ENCODE measurements at places on chromosomes 12 and 14. TPM values are rescaled to one million over a fixed set of nuclear protein-coding genes. Genes with fewer than 3 reads are reported as not detected.

GRCh38 chr12:89461649-89462612, 62.7 kb downstream of the GALNT4 start:
- H3K27me3 ChIP-seq: no peaks in the 10 kb centered on the region
- no peaks in the 10 kb centered on the region for H3K36me3 ChIP-seq
- no peaks in the 10 kb centered on the region for H3K4me1 ChIP-seq

- H3K4me1 ChIP-seq: peaks cover 5% of the 10 kb centered on the region
- H3K27ac ChIP-seq: no peak overlapping the region
- no peak overlapping the region for H3K4me3 ChIP-seq
- H3K36me3 ChIP-seq: no peaks in the 10 kb centered on the region
Measured at GRCh38 chr14:68215629-68216028, 396.1 kb downstream of the RAD51B start.

DNA sequence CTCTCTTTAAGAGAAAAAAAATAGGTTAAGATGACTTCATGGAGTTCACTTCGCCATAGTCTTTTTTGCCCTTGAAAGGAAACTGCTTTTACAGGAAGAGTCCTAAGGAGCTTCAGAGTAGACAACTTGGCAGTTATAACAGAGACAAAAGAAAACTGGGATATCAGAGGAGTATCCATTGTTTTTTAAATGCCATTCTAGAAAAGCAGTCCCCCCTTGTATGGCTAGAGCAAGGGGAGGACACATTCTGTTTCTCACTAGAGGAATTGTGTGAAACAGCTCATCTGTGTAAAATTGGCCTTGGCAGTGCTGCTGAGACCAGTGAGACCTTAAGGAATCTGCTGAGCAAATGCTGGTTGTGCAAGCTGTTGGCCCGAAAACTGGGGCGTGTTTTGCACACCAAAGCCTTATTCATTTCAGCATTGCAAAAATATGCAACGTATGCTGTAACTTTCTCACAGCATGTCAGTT, 128.0 kb downstream of the GPR135 start:
- H3K27ac ChIP-seq: no peak overlapping the region
- H3K4me1 ChIP-seq: no peaks in the 10 kb centered on the region
- H3K36me3 ChIP-seq: peaks cover 5% of the 10 kb centered on the region
- no peak overlapping the region for H3K4me3 ChIP-seq
- no peak for DNase-seq

DNA sequence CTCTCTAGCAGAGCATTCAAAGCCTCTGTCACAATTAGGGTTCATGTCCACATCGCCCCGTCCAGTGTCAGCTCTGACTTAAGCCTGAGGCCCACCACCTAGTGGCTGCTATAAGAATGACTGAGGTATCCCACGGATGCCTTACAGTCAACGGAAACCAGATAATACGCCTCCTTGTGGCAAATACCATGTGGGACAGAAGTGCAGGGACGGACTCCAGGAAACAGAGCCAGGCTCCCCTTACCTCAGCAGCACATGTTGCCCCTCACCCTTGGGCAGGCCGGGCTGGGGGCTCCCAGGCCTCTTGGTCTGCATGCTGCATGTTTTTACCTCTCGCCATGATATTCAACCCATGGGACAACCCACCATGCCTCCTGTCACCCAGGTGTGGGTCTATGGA, 86.3 kb downstream of the VWF start:
- no peaks in the 10 kb centered on the region for H3K4me1 ChIP-seq
- H3K36me3 ChIP-seq: no peaks in the 10 kb centered on the region

DNA sequence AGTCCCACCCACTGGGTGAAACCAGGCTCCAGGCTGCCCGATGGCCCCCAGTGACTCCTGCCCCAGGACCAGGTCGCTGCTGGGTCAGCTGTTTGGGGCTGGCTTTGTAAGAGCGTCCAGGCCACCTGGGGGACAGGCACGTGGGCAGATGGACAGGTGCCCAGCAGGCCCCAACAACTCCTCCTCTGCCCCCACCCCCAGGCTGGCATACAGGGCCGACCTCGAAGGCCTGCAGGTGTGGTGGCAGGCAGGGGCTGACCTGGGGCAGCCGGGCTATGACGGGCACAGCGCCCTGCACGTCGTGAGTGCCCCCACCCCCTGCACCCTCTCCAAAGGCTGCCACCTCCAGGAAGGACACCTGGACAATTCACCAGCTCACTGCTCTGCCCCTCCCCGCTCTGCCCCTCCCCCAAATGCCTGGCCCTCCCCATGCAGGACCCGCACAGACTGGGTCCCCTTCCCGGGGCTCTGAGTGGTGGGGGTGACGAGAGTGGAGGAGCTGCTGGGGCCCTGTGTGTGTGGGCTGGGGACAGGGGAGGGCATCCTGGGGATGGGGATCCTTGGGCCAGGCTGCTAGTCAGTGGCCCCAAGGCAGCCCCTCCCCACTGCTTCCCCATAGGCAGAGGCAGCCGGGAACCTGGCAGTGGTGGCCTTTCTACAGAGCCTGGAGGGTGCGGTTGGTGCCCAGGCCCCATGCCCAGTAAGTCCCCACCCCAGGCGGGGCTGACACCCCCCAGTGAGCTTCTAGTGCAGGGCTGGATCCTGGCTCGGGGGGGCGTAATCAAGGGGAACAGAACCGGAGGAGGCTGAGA, 26.0 kb downstream of the ASPG start:
- no peak overlapping the region for H3K4me3 ChIP-seq
- H3K4me1 ChIP-seq: no peaks in the 10 kb centered on the region

DNA sequence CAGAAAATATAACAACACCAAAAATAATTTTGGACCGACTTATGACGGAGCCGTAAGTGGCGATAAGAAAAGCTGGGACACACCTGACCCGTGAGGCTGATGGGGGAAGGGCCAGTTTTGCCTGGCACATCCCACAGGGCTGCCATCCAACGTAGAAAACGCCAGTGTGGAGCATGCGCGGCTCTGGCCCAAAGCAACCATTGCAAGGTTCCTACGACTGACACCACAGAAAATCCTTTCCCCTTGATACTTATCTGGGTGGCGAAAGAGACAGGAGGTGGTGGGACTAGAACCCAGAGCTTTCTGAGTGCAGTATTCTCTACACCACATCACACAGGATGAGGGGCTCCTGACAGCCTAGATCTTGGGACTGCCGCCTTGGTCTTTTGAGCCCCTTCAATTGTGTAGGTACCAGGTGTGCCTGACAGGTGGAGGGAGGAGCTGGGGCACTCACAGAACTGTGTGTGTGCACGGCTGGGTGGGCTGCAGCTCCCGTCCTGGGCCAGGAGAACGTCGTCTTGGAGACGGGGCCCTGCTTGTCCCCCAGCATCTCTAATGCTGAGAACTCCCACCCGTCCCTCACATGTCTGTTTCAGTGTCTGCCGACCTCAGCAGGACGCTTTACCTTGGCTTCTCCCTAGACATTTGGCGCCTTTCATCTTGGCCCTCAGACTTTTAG, 17.4 kb upstream of the CACNA2D4 start:
- H3K27ac ChIP-seq: no peak overlapping the region
- DNase-seq: no peak
- H3K4me3 ChIP-seq: no peak overlapping the region
- no peaks in the 10 kb centered on the region for H3K36me3 ChIP-seq

DNA sequence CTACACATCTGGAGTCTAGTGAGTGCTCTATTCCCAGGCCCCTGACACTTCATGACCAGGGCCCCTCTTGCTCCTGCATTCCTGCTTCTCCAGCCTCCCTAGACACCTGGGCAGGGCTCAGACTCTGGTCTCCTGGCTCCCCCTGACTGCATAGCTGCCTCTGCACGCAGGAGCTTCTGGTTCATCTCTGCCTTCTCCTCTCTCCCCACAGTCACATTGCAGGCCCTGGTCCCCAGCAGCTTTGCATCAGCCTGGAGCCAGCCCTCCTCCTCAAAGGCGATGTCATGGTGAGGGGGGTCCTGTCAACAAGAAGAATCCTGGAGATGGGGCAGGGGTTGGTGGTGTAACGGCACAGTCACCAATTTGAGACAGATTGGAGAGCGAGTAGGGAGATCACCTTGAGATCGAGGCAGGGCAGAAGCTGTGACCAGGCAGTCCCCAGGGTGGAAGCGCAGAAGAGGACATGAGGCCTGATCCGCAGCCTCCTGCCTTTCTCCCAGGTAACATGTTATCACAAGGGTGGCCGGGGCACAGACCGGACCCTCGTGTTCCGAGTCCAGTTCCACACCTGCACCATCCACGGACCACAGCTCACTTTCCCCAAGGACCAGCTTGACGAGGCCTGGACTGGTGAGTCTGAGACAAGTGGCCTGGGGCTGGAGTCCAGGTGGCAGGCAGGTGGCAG, 8.1 kb downstream of the TNS2 start:
- no peaks in the 10 kb centered on the region for H3K36me3 ChIP-seq
- no peak overlapping the region for H3K27ac ChIP-seq
- no peaks in the 10 kb centered on the region for H3K27me3 ChIP-seq

- no peak overlapping the region for H3K4me3 ChIP-seq
- DNase-seq: no peak
- H3K27ac ChIP-seq: no peak overlapping the region
- no peaks in the 10 kb centered on the region for H3K4me1 ChIP-seq
- H3K27me3 ChIP-seq: no peaks in the 10 kb centered on the region
Measured at GRCh38 chr12:87253157-87253556, 776.0 kb downstream of the C12orf50 start.

DNA sequence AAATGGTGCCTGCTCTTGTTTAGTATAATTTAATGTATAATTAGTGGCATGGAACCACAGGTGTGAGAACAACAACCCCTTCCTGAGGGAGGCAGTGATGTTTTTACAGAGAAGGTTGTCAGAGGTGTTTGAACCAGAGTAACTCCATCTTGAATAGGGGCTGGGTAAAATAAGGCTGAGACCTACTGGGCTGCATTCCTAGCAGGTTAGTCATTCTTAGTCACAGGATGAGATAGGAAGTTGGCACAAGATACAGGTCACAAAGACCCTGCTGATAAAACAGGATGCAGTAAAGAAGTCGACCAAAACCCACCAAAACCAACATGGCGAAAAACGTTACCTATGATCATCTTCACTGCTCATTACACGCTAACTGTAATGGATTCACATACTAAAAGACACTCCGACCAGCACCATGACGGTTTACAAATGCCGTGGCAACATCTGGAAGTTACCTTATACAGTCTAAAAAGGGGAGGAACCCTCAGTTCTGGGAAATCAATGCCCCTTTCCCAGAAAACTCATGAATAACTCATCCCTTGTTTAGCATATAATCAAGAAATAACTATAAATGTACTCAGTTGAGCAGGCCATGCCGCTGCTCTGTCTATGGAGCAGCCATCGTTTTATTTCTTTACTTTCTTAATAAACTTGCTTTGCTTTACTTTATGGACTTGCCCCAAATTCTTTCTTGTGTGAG, 47.8 kb upstream of the LTA4H start:
- H3K27ac ChIP-seq: no peak overlapping the region
- no peak for DNase-seq

- no peaks in the 10 kb centered on the region for H3K36me3 ChIP-seq
- DNase-seq: no peak
- H3K27ac ChIP-seq: no peak overlapping the region
- no peaks in the 10 kb centered on the region for H3K27me3 ChIP-seq
- no peak overlapping the region for H3K4me3 ChIP-seq
Measured at GRCh38 chr14:85421186-85421877, 108.6 kb upstream of the FLRT2 start.

DNA sequence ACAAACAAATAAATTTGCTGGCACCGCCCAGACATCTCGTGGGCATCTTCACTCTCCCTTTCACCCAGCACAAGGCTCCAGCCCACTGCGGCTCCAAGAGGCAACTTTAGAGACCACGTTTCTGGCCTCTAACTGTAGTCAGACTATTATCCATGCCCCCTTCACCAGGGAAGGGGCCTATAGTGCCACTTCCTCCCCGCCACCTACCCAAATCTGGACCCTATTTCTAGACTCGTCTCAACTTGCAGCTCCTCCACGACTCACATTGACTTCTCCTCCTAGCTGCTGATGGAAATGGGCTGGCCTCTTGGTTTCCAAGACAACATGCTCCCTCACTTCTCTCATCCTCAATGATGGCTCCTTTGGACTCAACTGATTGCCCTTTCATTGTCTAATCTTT, 12.3 kb downstream of the KRT1 start:
- no peak overlapping the region for H3K27ac ChIP-seq
- no peaks in the 10 kb centered on the region for H3K4me1 ChIP-seq
- H3K27me3 ChIP-seq: no peaks in the 10 kb centered on the region
- no peak for DNase-seq

- no peaks in the 10 kb centered on the region for H3K36me3 ChIP-seq
- H3K4me3 ChIP-seq: no peak overlapping the region
- H3K27me3 ChIP-seq: no peaks in the 10 kb centered on the region
- no peaks in the 10 kb centered on the region for H3K4me1 ChIP-seq
Measured at GRCh38 chr12:114904254-114905003, 220.5 kb upstream of the TBX3 start.

DNA sequence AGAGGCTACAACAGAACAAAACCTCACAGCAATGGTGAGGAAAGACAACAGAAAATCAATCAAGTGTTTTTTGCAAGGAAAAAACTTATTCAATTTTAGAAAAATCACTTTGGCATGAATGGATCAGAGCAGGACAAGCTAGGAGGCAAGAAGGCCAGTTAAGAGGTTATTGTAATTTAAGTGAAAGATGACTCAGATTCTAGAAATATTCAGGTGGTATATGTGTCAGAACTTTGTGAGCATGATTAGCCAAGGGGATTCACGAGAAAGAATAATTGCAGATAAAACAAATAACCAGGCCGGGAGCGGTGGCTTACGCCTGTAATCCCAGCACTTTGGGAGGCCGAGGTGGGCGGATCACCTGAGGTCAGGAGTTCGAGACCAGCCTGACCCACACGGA, 12.7 kb downstream of the GCH1 start:
- H3K27ac ChIP-seq: no peak overlapping the region
- H3K36me3 ChIP-seq: no peaks in the 10 kb centered on the region
- H3K27me3 ChIP-seq: no peaks in the 10 kb centered on the region
- H3K4me1 ChIP-seq: no peaks in the 10 kb centered on the region
- no peak overlapping the region for H3K4me3 ChIP-seq

GRCh38 chr12:65098364-65098763, 22.7 kb downstream of the WIF1 start:
- no peaks in the 10 kb centered on the region for H3K4me1 ChIP-seq
- H3K27me3 ChIP-seq: no peaks in the 10 kb centered on the region
- no peaks in the 10 kb centered on the region for H3K36me3 ChIP-seq
- H3K4me3 ChIP-seq: no peak overlapping the region
- no peak for DNase-seq

DNA sequence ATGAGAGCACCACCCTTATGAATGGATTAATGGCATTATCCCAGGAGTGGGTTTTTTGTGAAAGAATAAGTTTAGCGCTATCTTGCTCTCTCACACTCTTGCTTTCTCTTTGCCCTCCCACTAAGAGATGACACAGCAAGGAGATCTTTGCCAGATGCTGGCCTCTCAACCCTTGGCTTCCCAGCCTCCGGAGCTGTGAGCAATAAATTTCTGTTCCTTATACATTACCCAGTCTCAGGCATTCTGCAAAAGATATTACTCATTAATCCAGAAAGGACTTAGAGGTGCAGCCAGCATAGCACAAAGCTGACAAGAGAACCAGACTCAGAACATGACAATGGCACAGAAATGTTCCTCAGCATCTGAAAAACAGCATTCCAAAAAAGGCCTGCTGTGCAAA, 190.6 kb downstream of the ITPR2 start:
- H3K27me3 ChIP-seq: no peaks in the 10 kb centered on the region
- no peaks in the 10 kb centered on the region for H3K4me1 ChIP-seq
- H3K4me3 ChIP-seq: no peak overlapping the region
- no peak overlapping the region for H3K27ac ChIP-seq
- DNase-seq: no peak

- H3K4me1 ChIP-seq: no peaks in the 10 kb centered on the region
- H3K27me3 ChIP-seq: no peaks in the 10 kb centered on the region
- H3K27ac ChIP-seq: no peak overlapping the region
- H3K4me3 ChIP-seq: no peak overlapping the region
- no peaks in the 10 kb centered on the region for H3K36me3 ChIP-seq
- no peak for DNase-seq
Measured at GRCh38 chr12:97512696-97513095, 50.1 kb downstream of the RMST start.

Gene KRT74
- 1.2 TPM for total RNA-seq

Gene FAM181A
- not detected for total RNA-seq
